ENCODE measurements at places on chromosomes 7 and 10.
A peak's percentile ranks its signal among the peaks of the same experiment; 100 is the strongest.

DNA sequence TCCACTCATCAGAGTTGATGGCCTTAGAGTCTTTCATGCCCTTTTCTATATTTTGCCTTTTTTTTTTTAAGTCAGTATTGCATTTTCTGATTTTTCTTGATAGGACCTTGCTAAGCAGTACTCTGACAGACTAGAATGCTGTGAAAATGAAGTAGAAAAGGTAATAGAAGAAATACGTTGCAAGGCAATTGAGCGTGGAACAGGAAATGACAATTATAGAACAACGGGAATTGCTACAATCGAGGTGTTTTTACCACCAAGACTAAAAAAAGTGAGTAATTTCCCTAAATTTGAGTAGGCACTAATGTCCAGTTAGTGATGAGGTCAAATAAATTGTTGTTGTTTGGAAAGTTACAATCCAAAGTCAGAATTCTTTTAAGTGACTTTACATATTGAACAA lies 7.4 kb downstream of the NUB1 start:
- DNase-seq: no peak

DNA sequence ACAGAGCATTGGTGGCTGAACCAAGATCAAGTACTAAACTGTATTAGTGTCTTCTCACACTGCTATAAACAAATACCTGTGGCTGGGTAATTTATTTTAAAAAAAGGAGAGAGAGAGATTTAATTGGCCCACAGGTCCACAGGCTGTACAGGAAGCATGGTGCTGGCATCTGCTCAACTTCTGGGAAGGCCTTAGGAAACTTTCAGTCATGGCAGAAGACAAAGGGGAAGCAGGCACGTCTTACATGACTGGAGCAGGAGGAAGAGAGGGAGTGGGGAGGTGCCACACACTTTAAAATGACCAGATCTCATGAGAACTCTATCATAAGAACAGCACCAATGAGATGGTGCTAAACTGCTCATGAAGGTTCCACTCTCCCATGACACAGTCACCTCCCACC lies 95.2 kb upstream of the JCAD start:
- DNase-seq: no peak

DNA sequence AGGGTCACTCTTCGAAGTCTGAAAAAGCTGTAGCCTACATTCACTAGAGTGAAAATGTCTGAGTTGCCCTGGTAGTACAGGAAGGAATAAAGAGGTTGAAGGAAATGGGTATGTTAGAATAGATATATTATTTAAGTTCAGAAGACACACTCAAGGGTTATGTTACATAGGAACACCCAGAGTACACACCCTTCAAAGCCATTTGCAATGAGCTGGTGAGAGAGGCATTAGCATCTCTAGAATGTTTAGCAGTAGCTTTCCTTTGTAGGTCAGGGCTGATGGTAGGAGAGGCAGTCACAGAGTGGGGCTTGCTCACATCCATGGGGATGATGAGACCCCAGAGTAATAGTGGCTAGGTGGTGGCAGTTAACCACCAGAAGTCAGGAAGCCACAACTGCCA lies 221.2 kb downstream of the SLC25A13 start:
- DNase-seq: no peak

- no peak for DNase-seq
These were observed 21.5 kb downstream of the GET4 start for GRCh38 chr7:897771-898376.

DNA sequence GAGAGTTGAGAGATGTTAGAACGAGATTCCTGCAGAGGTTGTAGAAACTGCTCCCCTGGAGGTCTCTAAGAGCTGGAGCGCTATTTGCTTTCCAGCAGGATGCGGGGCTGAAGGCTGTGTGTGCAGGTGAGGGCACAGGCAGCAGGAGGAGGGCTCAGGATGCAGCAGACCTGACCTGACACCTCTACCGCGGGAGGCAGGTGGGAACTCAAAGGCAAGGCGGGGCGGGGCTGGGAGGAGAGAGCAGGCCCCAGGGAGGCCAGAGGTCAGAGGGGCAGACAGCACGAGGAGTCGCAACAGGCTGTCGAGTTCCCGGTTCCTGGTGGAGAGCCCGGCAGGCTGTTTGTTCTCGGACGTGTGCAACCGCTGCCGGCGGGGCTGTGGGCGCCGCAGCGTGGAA lies 7.9 kb upstream of the CRTAC1 start:
- DNase-seq: no peak

GRCh38 chr7:150323682-150324372 lies 482 bp upstream of the ACTR3C start:
- DNase-seq: no peak

GRCh38 chr10:100184840-100185239 lies 989 bp downstream of the ERLIN1 start:
- DNase-seq: peak; percentile 27

GRCh38 chr10:104021246-104021645 lies 54.3 kb downstream of the SLK start:
- DNase-seq: no peak

- DNase-seq: no peak
These were observed 21.4 kb upstream of the RSBN1L start for GRCh38 chr7:77674878-77675277.

GRCh38 chr10:22476601-22477321 lies 131.5 kb downstream of the SPAG6 start:
- DNase-seq: no peak

GRCh38 chr10:69687426-69687825 lies 57.4 kb downstream of the FAM241B start:
- DNase-seq: no peak

DNA sequence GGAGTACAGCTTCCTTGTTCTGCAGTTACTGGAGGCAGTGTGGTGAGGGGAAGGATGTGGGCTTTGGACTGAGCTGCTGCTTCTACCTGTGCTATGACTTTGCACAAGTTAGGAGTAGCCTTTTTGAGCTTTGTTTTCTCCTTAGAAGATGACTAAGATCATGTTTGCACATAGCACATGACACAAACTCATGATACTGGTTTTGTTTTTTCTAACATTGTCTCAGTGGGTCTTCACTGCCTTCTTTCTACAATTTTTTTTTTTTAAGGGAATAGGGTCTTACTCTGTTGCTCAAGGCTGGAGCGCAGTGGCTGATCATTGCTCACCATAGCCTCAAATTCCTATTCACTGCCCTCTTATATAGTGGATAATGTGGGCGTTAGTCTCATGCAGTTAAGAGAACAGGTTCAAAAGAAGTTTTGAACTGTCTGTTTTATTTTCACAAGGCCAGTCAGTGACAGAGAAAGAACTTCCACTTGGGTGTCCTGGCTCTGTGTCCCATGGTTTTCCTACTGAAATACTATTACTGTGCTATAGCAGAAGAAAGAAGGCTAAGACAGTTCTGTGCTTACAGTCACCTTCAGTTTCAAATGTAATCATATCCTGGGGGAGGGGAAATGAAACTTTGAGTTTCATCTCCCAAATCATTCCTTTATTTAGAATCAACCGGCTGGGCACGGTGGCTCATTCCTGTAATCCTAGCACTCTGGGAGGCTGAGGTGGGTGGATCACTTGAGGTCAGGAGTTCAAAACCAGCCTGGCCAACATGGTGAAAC lies 72.0 kb downstream of the KAT6B start:
- DNase-seq: no peak

DNA sequence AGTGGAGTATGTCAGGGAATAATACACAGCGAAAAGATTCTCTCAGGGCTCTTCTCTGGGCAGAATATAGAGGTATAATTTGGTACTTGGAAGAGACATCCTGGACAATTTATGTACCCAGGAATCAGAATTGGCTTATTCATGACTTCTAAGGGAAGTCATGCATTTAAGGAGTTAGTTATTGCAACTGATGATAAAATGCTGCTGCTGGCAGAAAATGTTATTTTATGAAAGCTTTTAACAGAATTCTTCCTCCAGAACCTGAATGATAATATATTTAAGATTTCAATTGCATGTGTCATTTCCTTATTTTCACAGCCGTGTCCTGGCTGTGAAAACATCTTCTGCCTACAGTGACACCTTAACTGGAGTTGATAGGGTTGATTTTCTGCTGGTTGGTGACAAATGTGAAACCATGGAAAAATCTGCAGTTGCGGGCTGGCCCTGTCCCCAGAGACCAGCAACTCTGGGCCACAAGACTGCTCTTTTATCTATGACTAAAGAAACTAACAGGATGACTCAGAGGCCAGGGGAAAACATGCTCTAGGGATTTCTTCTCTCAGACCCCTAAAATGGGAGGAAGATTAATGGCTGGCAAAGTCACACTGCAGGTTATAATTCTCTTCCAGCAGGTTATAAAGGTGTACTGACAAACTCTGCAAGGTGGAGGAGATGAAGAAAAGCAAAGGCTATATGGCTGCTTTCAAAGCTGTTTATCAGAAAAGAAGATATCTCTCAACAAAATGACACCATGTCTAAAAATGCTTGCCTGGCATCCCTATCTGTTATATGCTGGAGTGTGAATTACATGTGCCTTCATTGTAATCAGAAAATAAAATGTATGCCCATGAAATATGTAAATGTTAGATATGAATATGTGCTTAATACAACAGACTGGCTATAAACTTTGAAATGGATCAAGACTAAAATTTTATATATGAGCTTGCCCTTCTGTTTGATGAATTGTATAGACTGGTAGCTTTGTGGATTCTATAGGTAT lies 12.1 kb upstream of the TRUB1 start:
- peak; percentile 24 for DNase-seq

GRCh38 chr10:116444527-116445142 lies 17.0 kb downstream of the PNLIPRP3 start:
- peak; percentile 24 for DNase-seq

- no peak for DNase-seq
These were observed 21.6 kb upstream of the PDCD4 start for GRCh38 chr10:110850099-110850498.

GRCh38 chr7:105854498-105854897 lies 21.9 kb downstream of the ATXN7L1 start:
- DNase-seq: no peak

- DNase-seq: peak; percentile 73
These were observed 129.9 kb downstream of the INHBA start for GRCh38 chr7:41573015-41573414.

- DNase-seq: peak; percentile 74
These were observed 122.8 kb downstream of the CUBN start for GRCh38 chr10:17006631-17007417.

- DNase-seq: no peak
These were observed 243.8 kb downstream of the DYNC1I1 start for GRCh38 chr7:96016056-96016586.

DNA sequence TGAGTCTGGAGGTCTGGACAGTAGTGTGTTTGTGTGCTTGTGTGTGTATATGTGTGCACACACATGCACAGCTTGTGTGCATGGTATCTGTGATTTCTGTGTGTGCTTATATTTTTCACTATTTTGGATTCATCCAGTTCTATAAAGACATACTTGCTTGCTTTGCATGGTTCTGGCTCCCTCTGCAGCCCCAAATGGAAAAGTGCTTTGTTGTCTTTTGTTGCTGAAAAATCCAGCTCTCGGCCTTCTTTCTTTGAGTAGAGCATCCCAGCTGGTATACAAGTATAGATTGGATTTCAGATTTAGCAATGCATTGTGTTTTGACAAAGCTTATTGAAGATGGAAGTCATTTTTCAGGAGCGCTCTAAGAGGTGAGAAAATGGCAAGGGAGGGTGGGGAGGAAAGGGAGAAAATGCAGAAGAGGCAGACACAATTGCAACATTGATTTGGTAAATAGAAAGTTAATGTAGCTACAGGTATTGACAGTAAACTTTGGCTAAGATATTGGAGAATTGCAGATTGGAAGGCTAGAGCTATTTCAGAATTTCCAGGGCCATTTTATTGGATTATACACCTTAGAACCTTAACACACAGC lies 333.9 kb downstream of the AUTS2 start:
- DNase-seq: peak; percentile 50

DNA sequence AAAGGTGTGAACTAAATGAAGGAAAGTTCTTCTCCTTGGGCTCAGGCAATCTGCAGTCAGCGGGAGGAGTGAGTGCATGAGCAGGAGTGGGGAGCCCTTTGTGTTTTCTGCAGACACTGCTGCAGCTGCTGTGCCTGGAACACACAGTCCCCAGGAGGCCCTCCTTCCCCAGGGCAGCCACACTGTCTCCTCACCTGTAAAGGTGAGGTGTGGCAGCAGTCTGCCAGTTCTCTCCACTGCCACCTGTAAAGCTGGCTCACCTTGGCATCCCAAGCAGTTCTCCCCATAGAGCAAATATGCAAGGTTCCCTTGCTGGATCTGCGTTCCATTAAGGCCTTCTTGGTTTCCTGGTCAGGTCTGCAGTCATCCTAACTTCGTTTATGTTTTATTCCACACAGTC lies 5.2 kb upstream of the VWC2 start:
- DNase-seq: no peak

DNA sequence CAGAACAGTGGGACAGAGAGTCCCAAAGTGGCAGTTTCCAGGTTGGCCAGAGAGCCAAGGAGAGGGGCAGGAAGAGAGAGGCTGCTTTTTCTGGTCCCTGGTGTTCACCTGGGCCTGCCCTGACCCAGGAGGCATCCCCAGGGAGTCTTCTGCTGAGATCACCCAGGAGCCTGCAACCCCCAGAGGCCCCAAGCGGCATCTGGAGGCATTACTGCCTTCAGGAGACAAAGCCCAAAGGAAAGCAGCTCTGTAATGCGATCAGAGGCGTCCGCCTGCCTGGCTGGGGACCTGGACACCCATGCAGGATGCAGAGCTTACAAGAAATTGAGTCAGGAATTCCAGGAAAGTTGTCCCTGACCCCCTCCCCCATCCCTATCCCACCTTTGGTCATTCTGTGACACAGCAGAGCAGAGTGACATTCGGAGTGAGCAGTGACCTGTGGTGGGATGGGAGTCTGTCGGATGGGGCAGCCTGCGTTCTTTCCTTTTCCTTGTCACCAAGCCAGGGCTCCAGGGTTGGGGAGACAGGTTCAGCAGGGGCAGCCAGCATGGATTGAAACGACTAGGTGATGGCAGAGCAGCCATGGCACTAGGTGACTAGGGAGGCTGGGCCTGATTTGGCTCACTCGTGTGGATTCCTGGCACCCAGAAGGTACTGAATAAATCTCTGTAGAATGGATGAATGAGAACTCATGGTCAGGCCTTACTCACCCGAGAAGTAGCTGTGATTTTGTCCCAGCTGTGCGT lies 10.4 kb downstream of the UNC5B start:
- no peak for DNase-seq

GRCh38 chr7:133843341-133843740 lies 283.8 kb upstream of the LRGUK start:
- DNase-seq: no peak

GRCh38 chr7:91180746-91181145 lies 83.5 kb upstream of the FZD1 start:
- no peak for DNase-seq

DNA sequence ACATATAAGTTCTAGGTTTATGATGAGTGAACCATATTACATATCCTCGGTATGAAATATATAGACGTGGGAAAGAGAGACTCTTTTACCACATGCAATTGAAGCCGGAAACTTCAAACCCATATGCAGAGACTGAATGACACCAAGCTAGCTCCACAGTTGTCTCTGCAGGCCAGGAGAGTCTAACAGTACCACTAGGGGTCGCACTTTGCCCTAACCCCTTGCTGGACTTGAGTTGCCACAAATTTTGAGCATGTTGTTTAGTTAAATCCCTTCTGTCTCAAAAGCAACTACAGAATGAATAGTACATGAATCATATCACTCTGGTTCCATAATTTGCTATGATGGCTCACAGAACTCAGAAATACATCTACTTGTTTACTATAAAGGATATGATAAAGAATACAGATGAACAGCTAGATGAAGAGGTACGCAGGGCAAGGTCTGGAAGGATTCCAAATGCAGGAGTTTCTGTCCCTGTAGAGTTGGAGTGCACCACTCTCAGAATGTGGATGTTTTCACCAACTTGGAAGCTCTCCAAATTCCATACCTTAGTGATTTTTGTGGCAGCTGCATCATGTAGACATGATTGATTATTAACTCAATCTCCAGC lies 112.4 kb upstream of the YAE1 start:
- peak; percentile 63 for DNase-seq
